ENCODE measurements at places on chromosomes 6 and 20.

DNA sequence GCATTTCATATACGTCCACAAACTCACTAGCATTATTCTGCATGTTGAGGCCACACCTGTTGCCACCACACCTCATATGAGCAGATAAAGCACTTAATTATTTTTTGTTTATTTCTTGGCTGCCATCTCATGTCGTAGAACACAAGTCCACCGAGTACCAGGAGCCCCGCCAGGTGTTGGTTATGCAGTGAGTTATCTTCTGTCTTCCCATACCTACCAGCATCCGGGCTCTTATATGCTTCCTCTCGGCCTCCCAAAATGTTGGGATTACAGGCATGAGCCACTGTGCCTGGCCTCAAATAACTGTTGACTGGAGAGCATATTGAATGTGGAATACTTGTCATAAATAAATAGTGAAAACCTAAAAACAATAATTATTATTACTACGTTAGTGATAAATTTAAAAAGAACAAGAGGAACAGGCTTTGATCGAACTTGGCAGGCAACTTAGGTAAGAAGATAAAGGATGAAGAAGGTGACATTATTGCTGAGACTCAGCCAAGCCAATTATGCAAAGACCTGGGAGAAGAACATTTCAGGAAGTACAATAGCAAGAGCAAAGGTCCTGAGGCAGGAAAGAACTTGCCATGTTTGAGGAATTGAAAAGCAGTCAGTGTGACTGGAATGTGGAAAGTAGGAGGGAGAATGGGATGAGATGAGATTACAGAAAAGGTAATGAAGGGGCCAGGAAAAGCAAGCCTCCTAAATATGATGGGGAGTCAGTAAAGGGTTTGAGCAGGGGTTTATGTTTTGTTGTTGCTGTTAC, 12.6 kb upstream of the SLC23A2 start:
- no peak for DNase-seq

GRCh38 chr6:163352011-163352685, 62.4 kb upstream of the QKI start:
- DNase-seq, result no peak

DNA sequence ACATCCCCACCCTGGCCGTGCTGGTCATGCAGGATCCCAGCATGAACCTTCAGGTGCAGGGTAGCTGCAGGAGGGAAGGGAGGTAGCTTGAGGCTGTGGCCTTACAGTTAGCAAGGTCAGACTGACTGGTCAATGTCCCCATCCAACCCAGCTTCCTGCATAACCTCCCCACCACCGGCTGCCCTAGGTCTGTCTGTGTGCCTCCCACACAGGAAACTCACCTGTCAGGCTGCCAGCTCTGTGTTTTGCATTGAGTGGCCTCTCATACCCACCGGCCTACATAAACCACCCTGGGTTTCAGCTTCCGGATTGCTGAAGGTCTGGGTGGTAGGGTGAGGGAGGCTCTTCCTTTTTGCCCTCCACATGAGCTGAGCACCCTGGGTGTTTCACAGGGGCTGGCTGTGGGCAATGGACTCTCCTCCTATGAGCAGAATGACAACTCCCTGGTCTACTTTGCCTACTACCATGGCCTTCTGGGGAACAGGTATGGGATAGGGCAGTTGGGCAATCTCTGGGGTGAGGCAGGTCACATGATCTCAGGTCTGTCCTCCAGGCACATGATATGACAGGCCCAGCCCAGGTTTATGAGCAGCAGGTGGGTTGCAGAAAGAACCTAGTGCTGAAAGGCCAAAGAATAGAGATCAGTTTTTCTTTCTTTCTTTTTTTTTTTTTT, 1.8 kb downstream of the CTSA start:
- no peak for DNase-seq

DNA sequence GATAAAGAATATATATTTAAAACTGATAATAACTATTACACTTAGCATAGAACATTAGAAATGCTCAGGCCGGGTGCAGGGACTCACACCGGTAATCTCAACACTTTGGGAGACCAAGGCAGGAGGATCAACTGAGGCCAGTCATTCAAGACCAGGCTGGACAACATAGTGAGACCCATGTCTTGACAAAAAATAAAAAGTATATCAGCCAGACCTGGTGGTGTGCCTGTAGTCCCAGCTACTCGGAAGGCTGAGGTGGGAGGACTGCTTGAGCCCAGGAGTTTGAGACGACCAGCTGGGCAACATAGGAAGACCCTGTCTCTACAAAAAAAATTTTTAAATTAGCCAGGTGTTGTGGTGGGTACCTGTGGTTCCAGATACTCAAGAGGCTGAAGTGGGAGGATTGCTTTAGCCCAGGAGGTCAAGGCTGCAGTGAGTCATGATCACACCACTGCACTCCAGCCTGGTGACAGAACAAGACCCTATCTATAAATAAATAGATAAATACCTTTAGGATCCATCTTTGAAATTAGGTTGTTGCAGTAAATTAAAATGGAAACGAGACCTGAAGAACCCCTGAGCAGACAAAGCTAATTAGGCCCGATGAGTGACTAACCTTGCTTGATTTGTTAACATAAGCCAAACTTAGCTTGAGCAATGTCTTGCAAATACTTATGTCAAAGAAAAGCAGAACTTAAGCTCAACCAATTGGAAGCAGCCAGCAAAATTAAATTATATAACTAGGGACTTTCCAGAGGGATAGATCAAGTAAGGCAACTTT, 75.8 kb upstream of the E2F3 start:
- DNase-seq, result no peak

- DNase-seq, result no peak
These were observed 126.5 kb upstream of the JAG1 start for GRCh38 chr20:10800288-10800687.

DNA sequence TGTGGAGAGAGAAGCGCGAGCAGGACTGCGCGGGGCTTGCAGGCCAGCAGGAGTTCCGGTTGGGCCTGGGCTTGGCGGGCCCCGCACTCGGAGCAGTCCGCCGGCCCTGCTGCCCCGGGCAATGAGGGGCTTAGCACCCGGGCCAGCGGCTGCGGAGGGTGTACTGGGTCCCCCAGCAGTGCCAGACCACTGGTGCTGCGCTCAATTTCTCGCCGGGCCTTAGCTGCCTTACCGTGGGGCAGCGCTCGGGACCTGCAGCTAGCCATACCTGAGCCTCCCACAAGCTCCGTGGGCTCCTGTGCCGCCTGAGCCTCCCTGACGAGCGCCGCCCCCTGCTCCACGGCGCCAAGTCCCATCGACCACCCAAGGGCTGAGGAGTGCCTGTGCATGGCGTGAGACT, 89.0 kb upstream of the MBOAT1 start:
- no peak for DNase-seq

DNA sequence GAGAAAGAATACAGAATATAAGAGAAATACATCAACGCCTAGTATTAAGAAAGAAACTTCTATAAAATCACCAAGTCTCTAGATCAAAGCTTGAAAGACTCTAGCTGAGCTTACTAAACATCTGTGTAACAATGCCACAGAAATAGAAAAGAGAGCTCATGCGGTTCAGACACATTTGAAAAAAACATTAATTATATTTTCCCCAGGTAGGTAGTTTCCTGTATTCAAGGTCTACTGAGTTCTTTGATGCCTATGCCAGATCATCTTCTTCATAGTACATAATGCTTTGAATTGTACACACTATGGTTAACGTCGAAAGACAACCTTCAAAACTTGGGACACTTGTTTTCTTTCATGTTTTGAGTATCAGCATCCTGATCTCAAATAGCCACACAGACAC, 11.3 kb downstream of the MOXD1 start:
- no peak for DNase-seq

GRCh38 chr6:52152711-52153160, 33.4 kb upstream of the IL17A start:
- DNase-seq, result no peak

DNA sequence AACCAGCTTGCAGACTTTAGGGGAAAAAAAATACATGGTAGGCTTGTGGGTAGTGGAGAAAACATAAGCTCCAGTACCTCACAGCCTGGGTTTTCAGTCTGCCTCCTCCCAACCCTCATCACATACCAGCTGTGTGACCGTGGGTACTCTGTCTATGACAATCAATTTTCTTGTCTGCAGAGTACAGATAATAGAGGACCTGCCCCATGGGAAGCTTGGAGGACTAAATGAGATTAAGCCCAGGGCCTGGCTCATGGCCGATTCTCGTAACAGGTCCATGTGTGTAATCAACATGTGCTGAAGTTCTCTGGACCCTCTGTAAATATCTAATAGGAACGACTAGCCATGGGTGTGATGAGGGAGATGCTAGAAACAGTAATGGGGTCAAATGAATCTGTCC, 34.0 kb downstream of the NT5E start:
- DNase-seq, result no peak

GRCh38 chr6:168102315-168102985, 23.4 kb upstream of the FRMD1 start:
- no peak for DNase-seq

DNA sequence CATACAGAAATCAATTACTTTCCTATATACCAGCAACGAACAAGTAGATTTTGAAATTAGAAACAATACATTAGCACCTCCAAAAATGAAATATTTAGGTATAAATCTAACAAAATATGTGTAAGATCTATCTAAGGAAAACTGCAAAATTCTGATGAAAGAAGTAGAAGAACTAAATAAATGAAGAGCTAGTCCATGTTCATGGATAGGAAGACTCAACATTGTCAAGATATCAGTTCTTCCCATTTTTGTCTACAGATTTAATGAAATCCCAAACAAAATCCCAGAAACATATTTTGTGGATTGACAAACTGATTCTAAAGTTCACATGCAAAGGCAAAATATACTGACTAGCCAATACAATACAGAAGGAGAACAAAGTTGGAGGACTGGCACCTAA, 33.7 kb downstream of the PREP start:
- no peak for DNase-seq

GRCh38 chr6:148972481-148972880, 225.7 kb downstream of the UST start:
- DNase-seq, result no peak

DNA sequence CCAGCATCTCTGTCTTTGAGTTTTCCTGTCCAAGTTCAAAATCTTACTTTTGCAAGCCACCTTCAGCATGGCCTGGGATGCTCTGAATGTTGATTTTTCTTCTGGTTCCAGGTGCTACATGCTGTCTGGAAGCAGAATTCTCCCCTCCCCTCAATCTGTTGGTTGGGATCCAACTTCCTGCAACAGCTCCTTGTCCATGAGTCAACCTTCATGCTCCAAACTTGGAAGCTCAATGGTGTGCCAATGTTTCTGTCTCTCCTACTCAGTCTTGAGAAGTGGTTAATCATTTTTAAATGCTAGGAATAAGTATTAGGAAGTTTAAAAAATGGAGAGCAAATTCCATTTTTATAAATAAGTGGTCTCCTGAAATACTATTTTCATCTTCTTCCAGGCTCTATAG, 33.2 kb upstream of the PLEKHG1 start:
- no peak for DNase-seq

DNA sequence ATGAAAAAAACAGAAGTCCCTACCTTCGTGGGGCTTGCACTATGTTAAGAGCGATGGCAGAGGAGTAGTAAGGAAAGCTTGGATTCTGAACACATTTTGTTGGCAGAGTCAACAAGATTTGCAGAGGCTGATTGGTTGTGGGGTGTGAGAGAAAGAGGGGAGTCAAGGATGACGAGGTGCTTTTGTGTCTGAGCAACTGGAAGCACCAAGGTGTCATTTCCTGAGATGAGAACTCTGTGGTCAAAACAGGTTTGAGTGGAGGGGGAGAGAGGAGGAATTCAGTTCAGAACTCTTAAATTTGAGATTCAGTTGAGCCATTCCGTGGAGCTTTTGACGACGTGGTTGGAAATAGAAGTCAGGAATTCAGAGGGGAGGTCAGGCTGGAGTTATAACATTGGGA, 3.5 kb downstream of the OCSTAMP start:
- no peak for DNase-seq

- DNase-seq, result no peak
These were observed 1.0 kb upstream of the DUSP22 start for GRCh38 chr6:291204-291696.

DNA sequence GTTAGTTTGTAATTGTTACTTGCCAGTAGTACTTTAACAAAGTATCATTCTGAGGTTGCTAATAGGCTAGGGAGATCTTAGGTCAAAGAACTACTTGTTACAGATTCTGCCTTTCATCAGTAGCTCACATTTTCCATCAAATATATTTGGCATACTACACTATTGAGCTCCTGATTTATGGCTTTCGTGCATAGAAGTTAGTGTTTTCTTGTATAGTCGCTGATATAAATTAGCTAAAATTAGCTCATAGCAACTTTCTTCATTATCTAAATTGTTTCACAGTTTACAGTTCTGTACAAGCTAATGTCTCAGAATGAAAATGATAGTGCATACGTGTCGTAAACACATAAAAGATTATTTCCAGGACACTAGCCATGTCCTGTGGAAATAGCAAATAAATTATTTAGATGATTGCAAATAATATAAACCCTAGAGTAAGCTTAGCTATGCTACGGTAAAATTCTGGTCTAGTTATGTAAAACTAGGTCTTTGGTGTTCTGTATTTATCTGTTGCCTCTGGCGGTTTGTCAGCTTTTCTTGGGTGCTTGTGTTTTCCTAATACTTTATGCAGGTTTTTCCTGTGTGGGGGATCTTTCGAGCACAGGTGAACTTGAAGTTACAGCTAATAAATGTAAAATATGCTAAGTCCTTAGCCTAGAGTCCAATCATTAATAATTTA, 15.1 kb downstream of the PDE7B start:
- no peak for DNase-seq

DNA sequence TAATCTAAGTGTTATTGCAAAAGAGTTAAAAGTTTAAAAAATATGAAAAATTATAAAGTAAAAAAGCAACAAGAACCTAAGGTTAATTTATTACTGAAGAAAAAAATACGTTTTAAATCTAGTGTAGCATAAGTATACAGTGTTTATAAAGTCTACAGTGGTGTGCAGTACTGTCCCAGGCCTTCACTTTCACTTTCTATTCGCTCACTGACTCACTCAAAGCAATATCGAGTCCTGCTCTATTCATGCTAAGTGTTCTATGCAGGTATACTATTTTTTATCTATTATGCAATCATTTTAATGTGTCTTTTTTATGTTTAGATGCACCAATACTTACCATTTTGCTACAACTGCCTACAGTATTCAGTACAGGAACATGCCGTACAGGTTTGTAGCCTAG, 113.0 kb downstream of the MANEA start:
- no peak for DNase-seq

DNA sequence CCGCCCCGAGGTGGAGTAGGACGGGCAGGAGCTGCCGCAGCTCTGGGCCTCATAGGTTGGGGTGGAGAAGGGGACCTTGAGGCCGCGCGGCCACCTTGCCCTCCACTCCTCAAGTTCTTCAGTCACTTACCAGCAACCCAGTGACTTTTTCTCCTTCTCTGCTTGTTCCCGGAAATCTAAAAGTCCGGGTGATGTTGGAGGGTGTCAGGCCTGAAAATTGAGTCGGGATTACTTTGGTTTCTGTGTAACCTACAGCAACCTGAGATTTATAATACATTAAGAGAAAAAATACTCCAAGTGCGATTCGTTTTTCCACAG, 338 bp downstream of the RWDD1 start:
- DNase-seq, result no peak

- no peak for DNase-seq
These were observed 875.4 kb upstream of the MAP3K7 start for GRCh38 chr6:91462241-91462640.

- no peak for DNase-seq
These were observed 189.9 kb upstream of the RIN2 start for GRCh38 chr20:19568128-19568527.
